Activated naive CD4-positive, alpha-beta T cell treated with anti-CD3 and anti-CD28 coated beads for 36 hours (primary cell): ENCODE measurements at places on chromosomes 3 and 15. TPM values are rescaled to one million over a fixed set of nuclear protein-coding genes. Genes with fewer than 3 reads are reported as not detected.

GRCh38 chr15:95017666-95018328 lies 786.4 kb downstream of the MCTP2 start:
- no peak overlapping the region for H3K27ac ChIP-seq
- peaks cover 2% of the 10 kb centered on the region for H3K27me3 ChIP-seq
- DNase-seq = no peak
- H3K4me1 ChIP-seq = no peaks in the 10 kb centered on the region
- no peak overlapping the region for H3K4me3 ChIP-seq

DNA sequence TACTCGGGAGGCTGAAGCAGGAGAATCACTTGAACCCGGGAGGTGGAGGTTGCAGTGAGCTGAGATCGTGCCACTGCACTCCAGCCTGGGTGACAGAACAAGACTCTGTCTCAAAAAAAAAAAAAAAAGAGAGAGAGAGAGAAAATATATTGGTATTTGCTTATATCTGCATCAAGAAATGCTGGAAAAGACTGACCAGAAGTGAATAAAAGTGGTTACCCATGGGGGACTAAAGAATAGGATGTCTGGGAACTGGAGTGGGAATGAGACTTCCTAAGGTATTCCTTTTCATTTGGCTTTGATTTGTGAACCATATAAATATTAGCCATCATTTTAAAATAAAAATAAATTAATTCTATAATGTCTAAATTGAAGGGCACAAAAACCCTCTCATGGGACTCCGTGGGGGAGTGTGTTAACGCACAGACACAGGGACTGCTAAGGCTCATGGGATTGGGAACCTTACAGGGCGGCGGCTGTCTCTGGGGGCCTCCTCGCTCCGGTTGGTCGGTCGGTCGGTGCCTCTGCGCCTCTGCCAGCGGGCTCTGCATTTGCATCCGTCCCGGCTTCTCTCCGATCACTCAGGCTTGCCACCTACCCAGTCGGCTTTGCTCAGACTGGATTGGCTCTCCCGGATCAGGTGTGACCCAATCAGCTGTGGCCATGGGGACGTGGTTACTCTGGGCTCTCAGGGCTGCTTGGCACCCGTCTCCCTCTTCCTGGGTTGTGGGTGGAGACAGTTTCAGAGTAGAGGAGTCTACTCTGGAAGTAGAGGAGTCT lies 12.7 kb upstream of the TSPAN3 start:
- H3K4me3 ChIP-seq = peak overlapping the region; percentile 57
- H3K36me3 ChIP-seq = no peaks in the 10 kb centered on the region
- H3K27ac ChIP-seq = no peak overlapping the region
- no peaks in the 10 kb centered on the region for H3K27me3 ChIP-seq

Gene PRR20G
- not detected for total RNA-seq

GRCh38 chr15:40157778-40158447 lies 3.0 kb upstream of the BUB1B start:
- no peaks in the 10 kb centered on the region for H3K36me3 ChIP-seq
- H3K27ac ChIP-seq = no peak overlapping the region
- DNase-seq = no peak

- no peak for DNase-seq
- H3K4me1 ChIP-seq = peaks cover 53% of the 10 kb centered on the region
- peak overlapping the region; percentile 77 for H3K4me3 ChIP-seq
These were observed 1.3 kb downstream of the FAM43A start for GRCh38 chr3:194686816-194687637.

GRCh38 chr3:11156026-11156410 lies 1.7 kb downstream of the HRH1 start:
- H3K27ac ChIP-seq = no peak overlapping the region
- H3K36me3 ChIP-seq = no peaks in the 10 kb centered on the region
- DNase-seq = no peak
- H3K4me3 ChIP-seq = no peak overlapping the region

DNA sequence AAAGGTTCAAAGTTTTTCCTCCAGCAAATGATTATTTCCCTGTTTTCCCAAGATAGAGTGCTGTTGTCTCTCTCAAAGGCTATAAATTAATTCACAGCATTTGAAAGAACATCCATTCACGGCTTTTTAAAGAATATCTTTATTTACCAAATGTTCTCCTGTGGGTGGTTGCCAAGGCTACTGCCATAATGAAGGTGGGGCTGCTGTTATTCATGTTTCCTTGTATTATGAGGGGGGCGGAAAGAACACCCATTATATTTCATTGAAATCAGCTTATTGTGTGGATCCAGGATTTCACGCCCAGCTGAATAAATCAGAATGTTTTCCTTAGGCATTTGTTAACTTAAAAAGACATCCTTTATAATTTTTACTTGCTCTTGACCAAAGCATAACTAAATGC lies 10.1 kb downstream of the SRP14 start:
- no peak overlapping the region for H3K27ac ChIP-seq
- no peak overlapping the region for H3K4me3 ChIP-seq
- no peaks in the 10 kb centered on the region for H3K27me3 ChIP-seq
- no peaks in the 10 kb centered on the region for H3K4me1 ChIP-seq

DNA sequence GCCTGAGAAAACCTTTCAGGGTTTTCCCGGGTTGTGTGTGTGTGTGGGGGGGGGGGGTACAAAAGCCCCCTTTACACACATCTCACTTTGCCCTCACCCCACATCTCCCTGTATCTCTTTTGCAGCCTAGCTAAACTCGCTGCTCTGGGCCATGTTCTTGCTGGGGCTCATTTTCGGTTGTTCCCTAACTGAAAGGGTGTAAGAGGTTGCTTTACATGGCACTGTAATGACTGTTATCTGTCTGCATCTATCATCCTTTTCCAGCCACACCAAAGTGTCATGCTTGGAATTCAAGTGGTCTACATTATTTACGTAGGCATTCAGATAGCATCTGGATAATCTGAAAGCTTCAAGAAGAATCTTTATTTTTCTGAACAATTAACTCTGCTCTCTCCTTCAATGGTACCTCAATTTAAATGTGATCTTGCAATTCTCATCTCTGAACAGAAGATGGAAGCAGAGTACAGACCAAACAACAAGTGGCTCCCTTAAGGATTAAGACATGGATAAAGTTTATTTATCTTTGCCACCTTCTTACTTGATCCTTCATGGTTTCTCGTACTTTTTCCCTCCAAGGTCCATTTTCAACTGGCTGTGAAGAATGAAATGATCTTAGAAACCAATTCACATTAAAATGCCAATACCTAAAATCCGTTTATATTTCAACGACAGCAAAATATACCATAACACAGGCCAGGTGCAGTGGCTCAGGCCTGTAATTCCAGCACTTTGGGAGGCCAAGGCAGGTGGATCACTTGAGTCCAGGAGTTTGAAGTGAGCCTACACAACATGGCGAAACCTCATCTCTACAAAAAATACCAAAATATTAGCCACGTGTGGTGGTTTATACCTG lies 34.9 kb downstream of the DCLK3 start:
- no peaks in the 10 kb centered on the region for H3K36me3 ChIP-seq
- DNase-seq = no peak
- peaks cover 7% of the 10 kb centered on the region for H3K27me3 ChIP-seq
- no peak overlapping the region for H3K4me3 ChIP-seq

GRCh38 chr15:56866803-56867202 lies 51.6 kb upstream of the TCF12 start:
- no peaks in the 10 kb centered on the region for H3K4me1 ChIP-seq
- DNase-seq = no peak
- H3K4me3 ChIP-seq = no peak overlapping the region
- H3K36me3 ChIP-seq = no peaks in the 10 kb centered on the region

Gene CCR5
- total RNA-seq = not detected

- no peak for DNase-seq
- no peak overlapping the region for H3K4me3 ChIP-seq
- H3K27me3 ChIP-seq = peaks cover 11% of the 10 kb centered on the region
- H3K4me1 ChIP-seq = no peaks in the 10 kb centered on the region
- no peaks in the 10 kb centered on the region for H3K36me3 ChIP-seq
- no peak overlapping the region for H3K27ac ChIP-seq
These were observed 631.9 kb downstream of the RBMS3 start for GRCh38 chr3:29912600-29913288.

- no peak for DNase-seq
- no peak overlapping the region for H3K27ac ChIP-seq
- peaks cover 40% of the 10 kb centered on the region for H3K4me1 ChIP-seq
- no peaks in the 10 kb centered on the region for H3K27me3 ChIP-seq
- H3K36me3 ChIP-seq = no peaks in the 10 kb centered on the region
These were observed 1.3 kb downstream of the TSPAN3 start for GRCh38 chr15:77069521-77070121.

DNA sequence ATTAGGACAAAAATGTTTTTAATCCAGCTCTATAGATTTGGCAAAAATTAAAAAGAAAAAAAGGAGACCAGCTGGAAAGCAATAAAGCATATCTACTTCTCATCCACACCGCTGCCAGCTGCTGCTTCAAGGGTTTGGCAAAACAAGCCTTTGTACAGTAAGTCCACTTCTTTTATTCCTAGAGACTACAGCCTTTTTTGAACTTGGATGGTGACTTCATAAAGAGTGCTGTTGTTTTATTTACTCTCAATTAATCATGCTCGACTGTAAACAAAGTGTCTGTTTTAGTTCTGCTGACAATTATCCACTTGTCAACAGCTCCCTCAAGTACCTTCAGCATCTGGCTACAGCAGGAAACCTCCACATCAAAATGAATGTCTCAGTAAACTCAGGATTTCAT lies 12.3 kb upstream of the FOXB1 start:
- H3K4me1 ChIP-seq = peaks cover 23% of the 10 kb centered on the region
- H3K36me3 ChIP-seq = no peaks in the 10 kb centered on the region
- H3K4me3 ChIP-seq = no peak overlapping the region
- H3K27me3 ChIP-seq = peaks cover 49% of the 10 kb centered on the region
- H3K27ac ChIP-seq = no peak overlapping the region
- no peak for DNase-seq

Gene RPL22L1
- total RNA-seq = 480 TPM

Gene DUOX1
- 0.17 TPM for total RNA-seq

DNA sequence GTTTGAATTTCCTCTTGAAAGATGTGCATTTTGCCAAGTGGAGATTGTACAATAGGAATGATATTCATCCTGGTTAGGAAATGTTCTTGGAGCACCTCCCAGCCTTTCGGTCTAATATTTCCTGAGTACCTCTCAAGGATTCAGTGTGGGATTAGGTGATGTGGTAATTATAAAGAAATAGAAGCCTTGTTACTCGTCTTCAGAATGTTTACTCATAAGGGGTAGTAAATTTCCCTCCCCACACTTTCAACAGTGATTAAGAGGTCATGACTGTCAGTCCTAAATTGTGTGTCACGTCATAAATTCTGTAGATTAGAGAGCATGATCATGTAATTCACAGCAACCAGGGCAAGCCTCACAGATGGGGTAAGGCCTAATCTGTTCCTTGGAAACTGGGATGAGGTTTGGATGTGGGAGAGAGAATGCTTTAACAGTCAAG lies 633.1 kb upstream of the TBL1XR1 start:
- no peaks in the 10 kb centered on the region for H3K27me3 ChIP-seq
- no peak for DNase-seq
- H3K4me3 ChIP-seq = no peak overlapping the region
- H3K27ac ChIP-seq = no peak overlapping the region
- H3K36me3 ChIP-seq = no peaks in the 10 kb centered on the region

GRCh38 chr3:193737191-193737751 lies 144.3 kb downstream of the OPA1 start:
- no peak for DNase-seq
- no peak overlapping the region for H3K27ac ChIP-seq
- no peaks in the 10 kb centered on the region for H3K4me1 ChIP-seq
- no peak overlapping the region for H3K4me3 ChIP-seq
- no peaks in the 10 kb centered on the region for H3K36me3 ChIP-seq

- DNase-seq = no peak
- H3K4me1 ChIP-seq = no peaks in the 10 kb centered on the region
- H3K27me3 ChIP-seq = no peaks in the 10 kb centered on the region
- H3K4me3 ChIP-seq = no peak overlapping the region
- no peak overlapping the region for H3K27ac ChIP-seq
These were observed 396.6 kb downstream of the EPHB1 start for GRCh38 chr3:135191708-135192107.

- peaks cover 7% of the 10 kb centered on the region for H3K4me1 ChIP-seq
- peaks cover 33% of the 10 kb centered on the region for H3K36me3 ChIP-seq
These were observed 52.9 kb downstream of the RYK start for GRCh38 chr3:134197681-134198261.

- H3K27ac ChIP-seq = no peak overlapping the region
- H3K4me1 ChIP-seq = no peaks in the 10 kb centered on the region
- H3K4me3 ChIP-seq = no peak overlapping the region
- no peaks in the 10 kb centered on the region for H3K36me3 ChIP-seq
These were observed 15.7 kb upstream of the ARID3B start for GRCh38 chr15:74525309-74525708.

DNA sequence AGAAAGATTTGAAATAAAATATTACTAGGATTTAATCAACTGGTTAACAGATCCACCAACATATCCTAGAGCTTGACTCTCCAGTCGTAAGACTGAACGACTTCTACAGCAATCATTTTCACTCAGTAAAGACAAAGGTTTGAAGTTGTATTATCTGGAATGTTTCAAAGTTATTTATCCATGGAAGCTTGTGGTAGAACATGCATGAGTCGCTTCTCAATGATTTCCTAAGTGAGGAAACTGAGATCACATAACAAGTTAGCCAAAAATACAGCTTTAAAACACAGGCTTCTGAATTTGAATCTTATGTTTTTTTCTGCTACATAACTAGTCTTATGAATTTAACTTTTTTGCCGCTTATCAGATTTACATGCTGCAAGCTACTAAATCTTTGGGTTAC lies 241.8 kb downstream of the FOXP1 start:
- no peak overlapping the region for H3K4me3 ChIP-seq

GRCh38 chr15:80026754-80027153 lies 32.7 kb upstream of the ZFAND6 start:
- peaks cover 12% of the 10 kb centered on the region for H3K4me1 ChIP-seq
- H3K27me3 ChIP-seq = no peaks in the 10 kb centered on the region
- H3K36me3 ChIP-seq = no peaks in the 10 kb centered on the region
- no peak overlapping the region for H3K27ac ChIP-seq

DNA sequence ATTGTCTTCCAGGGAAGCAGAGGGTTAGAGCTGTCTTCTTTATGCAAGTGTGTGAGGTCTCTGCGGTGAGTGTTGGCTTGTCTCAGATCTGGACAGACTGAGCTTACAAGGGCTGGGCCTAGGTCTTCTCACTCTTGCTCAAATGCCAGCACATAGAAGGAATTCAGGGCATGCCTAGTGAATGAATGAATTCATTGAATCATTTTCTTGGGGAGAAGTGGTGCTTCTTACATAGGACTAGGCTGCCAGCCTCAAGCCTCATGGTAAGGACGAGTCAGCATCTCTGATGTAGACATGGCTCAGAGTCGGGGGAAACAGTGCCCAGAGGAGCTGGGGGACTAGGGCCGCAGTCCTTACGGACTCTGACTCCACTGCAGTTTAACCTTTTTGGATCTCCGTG lies 17.2 kb downstream of the MKRN2 start:
- H3K4me3 ChIP-seq = no peak overlapping the region
- DNase-seq = no peak
- H3K36me3 ChIP-seq = peaks cover 70% of the 10 kb centered on the region
- no peaks in the 10 kb centered on the region for H3K27me3 ChIP-seq
- no peaks in the 10 kb centered on the region for H3K4me1 ChIP-seq
- no peak overlapping the region for H3K27ac ChIP-seq

DNA sequence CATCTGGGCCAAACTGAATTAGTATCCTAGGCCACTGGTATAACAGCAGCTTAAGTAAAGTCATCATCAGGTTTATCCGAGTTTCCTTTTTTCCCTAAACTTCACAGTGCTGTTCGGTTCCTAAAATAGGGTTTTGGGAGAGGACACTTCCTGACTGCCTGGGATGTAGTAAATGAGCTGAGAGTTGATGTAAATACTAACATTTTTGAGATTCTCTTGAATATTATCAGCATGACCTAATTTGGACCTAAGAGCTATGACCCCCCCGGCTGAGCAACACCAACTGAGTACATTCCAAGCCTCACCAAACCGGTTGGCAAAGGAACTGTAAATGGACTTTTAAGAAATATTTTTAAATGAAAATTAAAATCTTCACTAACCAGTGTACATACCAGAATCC lies 78.8 kb downstream of the IL5RA start:
- no peaks in the 10 kb centered on the region for H3K36me3 ChIP-seq
- DNase-seq = no peak
- no peaks in the 10 kb centered on the region for H3K27me3 ChIP-seq
- no peak overlapping the region for H3K27ac ChIP-seq
- no peak overlapping the region for H3K4me3 ChIP-seq
